Muscle of arm (tissue), 14 donors: ENCODE measurements at places on chromosomes 3 and 15. TPM values are rescaled to one million over a fixed set of nuclear protein-coding genes. Genes with fewer than 3 reads are reported as not detected.

Gene NXPE3
- polyA plus RNA-seq = 19.3 TPM

Gene PRSS50
- polyA plus RNA-seq = 0.21 TPM

Gene ERICH6
- 0.43 TPM for polyA plus RNA-seq

Gene WDR5B
- 4.8 TPM for polyA plus RNA-seq

Gene C3orf22
- 0.09 TPM for polyA plus RNA-seq

Gene HYAL1
- polyA plus RNA-seq = 2.2 TPM

Gene GPD1L
- polyA plus RNA-seq = 31.3 TPM

Gene AP3B2
- polyA plus RNA-seq = 0.32 TPM
